ENCODE measurements at places on chromosomes 12 and 14. TPM values are rescaled to one million over a fixed set of nuclear protein-coding genes. Genes with fewer than 3 reads are reported as not detected.

P2RX2 gene
- not detected for total RNA-seq

NUMB gene
- 34.5 TPM for total RNA-seq

MIP gene
- not detected for total RNA-seq

PTPRR gene
- 8.1 TPM for total RNA-seq

TMEM52B gene
- total RNA-seq, result 0.27 TPM

SPIC gene
- not detected for total RNA-seq

SPRYD4 gene
- 3.8 TPM for total RNA-seq

KRT77 gene
- total RNA-seq, result 0.09 TPM

KIF26A gene
- total RNA-seq, result 4.5 TPM

GRCh38 chr14:77208291-77208978 is 26.8 kb downstream of the TMEM63C start:
- peak; percentile 37 for DNase-seq

- DNase-seq, result no peak
Measured at GRCh38 chr12:68432622-68433021, 100.5 kb upstream of the MDM1 start.

DNA sequence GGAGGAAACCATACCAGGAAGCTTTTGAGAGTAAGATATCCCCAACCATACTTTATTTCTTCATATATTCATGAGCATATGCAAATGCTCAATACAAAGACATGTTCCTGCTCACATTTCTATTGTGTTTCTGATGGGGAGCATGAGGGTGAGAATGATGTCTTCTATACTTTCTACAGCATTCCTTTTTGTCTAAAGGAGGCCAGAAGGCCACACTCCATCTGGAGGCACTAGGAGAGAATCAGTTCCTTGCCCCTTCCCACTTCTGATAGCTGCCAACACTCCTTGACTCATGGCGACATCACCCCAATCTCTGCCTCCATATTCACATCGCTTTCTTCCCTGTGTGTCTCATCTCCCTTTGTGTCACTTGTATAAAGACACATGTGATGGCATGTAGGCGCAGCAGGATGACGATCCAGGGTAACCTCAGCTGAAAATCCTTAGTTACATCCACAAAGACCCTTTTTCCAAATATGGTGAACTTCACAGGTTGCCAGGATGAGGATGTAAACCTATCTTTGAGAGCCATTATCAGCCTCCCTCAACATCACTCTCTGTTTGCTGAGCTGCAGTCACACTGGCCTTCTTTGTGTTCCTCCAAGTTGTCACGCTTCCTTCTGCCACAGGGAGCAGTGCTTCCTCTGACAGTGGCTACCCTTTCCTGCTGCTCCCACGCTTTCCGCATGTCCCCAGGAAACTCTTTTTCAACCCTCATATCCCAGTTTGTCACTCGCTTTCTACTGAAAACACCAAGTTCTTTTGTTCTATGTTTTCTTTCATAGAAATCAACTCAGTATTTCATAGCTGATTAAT is 96.9 kb downstream of the STXBP6 start:
- no peak for DNase-seq

GRCh38 chr12:8685051-8685450 is 12.7 kb upstream of the RIMKLB start:
- no peak for DNase-seq

GRCh38 chr14:63551332-63551731 is 8.2 kb upstream of the PPP2R5E start:
- no peak for DNase-seq

DNA sequence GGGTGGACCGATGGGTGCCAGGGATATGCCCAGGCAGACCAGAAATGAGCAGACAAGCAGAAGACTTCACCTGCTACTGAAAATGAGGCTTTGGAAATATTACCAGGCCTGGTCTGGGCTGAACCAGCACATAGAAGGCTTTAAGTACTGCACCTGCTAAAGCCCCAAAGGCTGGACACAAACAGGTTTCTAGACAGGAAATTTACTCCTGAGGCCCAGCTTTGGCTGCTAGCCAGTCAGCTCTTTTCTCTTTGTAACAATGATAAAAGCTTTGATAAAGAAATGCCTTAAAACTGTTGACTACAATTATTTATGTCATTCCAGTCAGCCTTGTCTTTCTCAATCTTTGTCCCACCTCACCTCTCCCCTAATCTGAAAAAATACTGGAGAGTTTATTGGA is 228.9 kb upstream of the EGLN3 start:
- DNase-seq, result no peak

- DNase-seq, result no peak
Measured at GRCh38 chr14:52179141-52179790, 88.2 kb upstream of the PTGDR start.

DNA sequence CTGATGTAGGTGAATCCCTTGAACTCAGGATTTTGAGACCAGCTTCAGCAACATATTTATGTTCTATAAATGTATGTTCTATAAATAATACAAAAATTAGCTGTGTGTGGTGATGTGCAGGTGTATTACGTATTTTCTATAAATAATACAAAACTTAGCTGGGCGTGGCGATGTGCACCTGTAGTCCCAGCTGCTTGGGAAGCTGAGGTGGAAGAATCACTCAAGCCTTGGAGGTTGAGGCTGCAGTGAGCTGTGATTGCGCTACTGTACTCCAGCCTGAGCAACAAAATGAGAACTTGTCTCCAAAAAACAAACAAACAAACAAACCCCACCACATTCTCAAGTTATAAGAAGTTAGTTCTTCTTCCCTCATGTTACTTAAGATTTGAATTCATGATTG is 39.5 kb downstream of the GABARAPL1 start:
- no peak for DNase-seq

DNA sequence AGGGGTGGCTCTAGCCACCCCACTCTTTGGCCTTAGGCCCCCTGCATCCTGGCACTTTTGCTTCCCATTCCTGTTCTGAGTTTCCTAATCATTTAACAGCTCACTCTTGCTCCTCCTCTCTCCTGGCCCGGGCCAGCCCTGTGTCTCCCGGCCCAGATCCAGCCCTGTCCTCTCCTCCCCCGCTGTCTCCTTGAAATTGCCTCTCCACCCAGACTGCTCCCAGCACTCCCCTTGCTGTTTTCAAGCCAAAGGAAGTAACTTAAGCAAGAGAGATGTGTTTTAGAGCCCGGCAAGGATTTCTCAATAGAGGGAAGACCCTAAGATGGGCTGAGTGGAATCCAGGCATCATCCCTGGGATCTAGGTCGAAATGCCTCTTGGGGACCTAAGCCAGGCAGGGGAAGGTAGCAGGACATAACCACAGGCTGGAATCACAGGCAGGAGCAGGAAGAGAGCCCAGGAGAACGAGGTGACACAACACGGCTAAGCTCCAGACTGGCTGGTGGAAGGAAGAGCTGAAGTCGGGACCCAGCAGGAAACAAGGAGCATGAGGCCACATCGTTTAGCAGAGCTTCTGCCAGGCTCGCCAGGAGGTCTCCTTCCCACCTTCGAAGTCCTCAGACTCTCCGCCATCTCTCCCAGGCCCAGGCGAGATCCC is 2.0 kb upstream of the LRP1-AS start:
- DNase-seq, result peak; percentile 74

- no peak for DNase-seq
Measured at GRCh38 chr12:16021676-16022075, 110.5 kb downstream of the DERA start.

GRCh38 chr14:32694795-32695449 is 243.8 kb upstream of the NPAS3 start:
- no peak for DNase-seq

GRCh38 chr14:95290021-95290420 is 29.7 kb downstream of the CLMN start:
- no peak for DNase-seq

GRCh38 chr12:80979816-80980215 is 42.1 kb upstream of the LIN7A start:
- no peak for DNase-seq

DNA sequence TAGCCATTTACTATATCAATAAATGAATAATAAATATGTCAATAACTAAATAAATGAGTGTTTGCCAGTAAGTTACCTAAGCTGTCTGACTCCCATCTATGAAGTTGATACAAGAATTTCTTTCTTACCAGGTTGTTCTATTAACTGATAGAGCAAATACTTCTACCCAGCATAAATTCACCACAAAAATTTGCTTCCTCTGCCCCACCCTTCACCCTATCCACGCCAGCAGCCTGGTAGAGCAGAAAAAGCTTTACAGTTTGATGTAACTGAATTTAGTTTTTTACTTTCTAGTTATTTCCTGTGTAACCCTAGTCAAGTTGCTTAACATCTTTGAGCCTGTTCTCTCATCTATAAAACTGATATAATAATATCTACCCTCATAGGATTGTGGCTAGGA is 94.9 kb upstream of the SLC16A7 start:
- no peak for DNase-seq

DNA sequence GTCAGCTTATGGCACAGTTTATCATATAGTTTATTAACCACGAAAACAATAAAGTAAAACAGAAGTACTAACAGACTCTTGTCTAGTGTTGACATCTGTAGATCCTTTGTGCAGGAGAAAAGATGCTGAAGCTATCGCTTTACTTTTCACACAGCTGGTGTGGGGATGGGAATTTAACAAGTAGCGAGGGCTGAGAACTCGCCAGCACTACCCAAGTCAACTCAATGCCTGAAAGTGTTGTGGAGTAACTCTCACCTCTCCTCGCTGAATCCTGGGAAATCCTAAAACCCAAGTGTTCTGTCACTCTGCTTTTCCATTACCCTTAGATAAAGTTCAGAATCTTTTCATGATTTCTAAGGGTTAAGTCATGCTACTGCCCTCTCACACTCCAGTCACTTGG is 264.2 kb downstream of the BMP4 start:
- DNase-seq, result no peak

GRCh38 chr14:105487449-105487985 is 831 bp downstream of the CRIP1 start:
- no peak for DNase-seq

GRCh38 chr12:117908411-117908810 is 60.4 kb downstream of the KSR2 start:
- DNase-seq, result no peak

GRCh38 chr14:94681300-94682060 is 69.3 kb downstream of the SERPINA3 start:
- no peak for DNase-seq
